Effector memory CD4-positive, alpha-beta T cell (primary cell): ENCODE measurements at places on chromosomes 2 and 18.

GRCh38 chr18:73961804-73962203, 185.8 kb downstream of the FBXO15 start:
- no peak for DNase-seq

GRCh38 chr2:106183101-106183696, 10.9 kb downstream of the UXS1 start:
- no peak for DNase-seq

- no peak for DNase-seq
Observed at GRCh38 chr2:96249654-96250053, 16.1 kb downstream of the TMEM127 start.

GRCh38 chr2:235170016-235170415, 218.2 kb downstream of the SH3BP4 start:
- no peak for DNase-seq

DNA sequence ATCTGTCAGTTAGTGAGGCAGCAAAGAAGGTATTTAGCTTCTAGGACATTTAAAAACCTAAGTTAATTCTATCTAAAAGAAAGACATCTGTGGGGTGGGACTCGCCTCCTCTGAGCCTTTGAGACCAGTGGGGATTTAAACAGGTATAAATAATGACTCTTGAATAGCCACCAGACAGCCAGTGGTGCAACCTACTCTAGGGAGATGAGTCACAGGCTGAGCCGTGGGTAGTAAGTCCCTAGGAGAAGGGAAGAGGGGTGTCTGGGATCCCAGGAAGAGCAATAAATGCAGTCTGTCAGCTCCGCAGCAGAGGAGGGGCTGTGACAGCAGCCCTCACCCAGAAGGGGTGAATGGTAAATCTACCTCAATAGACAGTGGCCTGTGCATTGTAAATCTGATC, 43.1 kb upstream of the GALNT3 start:
- DNase-seq: no peak

GRCh38 chr18:24727685-24728084, 267.2 kb downstream of the HRH4 start:
- no peak for DNase-seq

DNA sequence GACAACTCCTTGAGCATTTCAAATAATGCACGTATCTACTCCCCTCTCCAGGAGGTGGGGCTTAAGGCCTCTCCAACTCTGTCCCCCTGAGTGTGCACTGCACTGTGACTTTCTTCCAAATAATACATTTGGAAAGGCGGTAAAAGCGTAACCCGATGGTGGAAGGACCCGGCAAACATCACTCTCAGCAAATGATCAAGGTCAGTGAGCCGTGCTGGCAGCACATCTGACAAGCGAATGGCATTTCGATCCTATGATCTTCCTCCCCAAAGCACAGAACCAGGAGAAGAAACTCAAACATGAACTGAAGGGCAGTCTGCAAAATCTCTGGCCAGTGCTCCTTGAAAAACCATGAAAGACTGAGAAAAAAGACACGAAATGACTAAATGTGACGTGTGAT, 208.7 kb downstream of the TWIST2 start:
- no peak for DNase-seq

DNA sequence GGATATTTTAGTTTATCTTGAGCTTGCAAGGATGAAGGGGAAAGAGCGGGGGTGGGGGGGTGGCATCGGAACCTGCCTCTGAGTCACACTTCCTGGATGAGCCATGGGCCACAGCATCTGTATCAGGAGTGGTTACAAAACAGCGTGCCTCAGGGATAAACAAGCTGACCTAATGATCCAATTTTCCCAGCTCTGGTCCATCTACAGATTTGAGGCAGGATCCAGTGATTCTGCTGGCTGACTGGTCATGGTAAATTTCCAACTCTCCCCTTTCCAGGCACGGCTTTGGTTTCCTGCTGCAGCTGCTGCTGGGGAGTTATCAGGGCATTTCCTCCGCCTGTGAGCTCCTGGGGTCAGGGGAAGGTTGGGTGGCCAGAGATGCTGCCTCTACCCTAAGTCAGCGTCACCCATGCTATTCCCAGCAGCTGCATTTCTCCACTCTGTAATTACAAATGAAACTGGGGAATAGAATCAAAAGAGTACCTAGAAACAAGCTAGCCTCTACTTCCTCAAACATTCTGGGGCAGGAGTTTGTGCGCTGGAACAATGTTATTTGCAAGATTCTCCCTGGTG, 4.7 kb upstream of the HPCAL1 start:
- peak; percentile 34 for DNase-seq

GRCh38 chr2:70873541-70873940, 37.9 kb upstream of the CD207 start:
- DNase-seq: no peak

DNA sequence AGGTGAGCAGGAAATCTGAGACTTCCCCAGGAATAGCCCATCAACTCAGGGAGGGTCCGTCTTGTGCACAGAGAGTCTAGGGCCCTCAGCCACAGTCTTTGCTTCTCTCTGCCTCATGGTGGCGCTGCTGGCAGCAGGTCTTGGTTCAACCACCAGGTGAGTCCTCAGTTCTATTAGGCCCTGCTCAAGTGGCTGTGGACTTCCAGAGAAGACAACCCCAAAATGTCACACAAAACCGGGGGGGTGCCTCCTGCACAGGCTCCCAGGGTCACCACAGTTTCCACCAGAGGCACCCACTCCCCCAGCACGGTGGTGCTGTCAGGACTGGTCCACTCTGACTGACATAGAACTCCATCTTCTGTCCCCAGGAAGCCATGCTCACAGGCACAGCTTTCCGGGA, 2.4 kb upstream of the CHRNG start:
- DNase-seq: no peak

DNA sequence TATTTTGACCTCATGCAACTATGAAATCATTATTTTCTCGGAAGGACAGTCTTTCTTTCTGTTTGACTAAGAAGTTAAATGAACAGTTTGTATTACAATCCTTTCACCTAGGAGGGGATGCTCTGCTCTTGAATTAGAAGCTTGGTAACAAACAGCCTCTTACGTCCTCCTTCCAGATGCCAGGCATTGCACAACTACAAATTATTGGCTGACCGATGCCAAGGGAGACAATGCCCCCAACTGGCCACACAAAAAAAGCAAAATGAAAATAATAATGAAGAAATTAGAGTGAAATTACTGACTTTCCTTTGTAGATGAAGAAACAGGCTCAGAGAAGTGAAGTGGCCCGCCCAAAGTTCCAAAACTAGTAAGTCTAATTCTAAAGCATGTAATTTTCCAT, 177.9 kb downstream of the CYRIA start:
- DNase-seq: no peak

DNA sequence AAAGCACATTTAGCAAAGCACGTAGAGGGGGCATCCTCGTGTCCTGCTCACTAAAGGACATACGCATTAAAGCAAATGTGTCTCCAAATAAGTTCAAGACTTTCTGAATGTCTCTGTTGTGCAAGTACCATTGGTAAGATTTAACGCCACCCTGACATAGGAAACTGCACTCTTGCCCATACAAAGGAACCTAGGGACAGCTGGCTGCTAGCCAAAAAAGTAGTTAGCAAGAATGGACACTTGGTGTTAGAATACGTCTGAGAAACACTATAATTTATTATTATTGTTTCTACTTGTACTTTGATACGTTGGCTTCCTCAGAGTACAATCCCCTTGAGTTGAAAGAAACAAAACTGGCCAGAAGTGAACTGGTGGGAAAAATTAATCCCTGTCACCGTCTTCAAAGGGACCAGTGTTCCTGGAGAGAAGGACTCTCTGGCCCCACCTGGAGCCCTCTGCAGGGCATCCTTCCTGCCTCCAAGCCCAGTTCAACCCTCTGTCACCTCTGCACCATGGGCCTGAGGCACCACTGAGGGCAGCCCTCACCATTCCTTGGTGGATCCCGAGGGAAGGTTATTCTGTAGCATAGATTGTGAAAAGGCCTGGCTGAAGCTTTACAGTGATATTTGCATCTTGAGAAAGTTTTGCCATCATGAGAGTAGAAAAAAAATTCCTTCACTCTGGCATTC, 51.4 kb upstream of the APCDD1 start:
- DNase-seq: no peak

- DNase-seq: no peak
Observed at GRCh38 chr18:394262-394986, 106.1 kb downstream of the COLEC12 start.

DNA sequence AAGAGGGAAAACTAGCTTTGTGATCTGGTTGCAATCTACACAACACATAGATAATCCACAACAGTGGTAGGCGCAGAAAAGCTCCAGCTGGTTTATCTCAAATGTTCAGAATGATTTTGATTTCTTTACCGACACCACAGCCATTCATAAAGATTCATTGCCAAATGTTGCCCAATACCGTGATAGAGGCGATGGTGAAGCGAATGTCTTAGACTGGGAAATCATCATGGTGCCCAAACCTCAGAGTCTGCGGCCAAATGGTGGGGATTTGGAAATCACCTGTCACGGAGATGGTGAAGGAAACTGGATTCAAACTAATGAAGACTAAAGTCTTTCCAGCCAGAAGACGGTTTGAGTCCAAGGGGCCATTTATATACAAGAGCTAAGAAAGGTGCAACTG, 48.5 kb upstream of the CCDC150 start:
- DNase-seq: no peak

DNA sequence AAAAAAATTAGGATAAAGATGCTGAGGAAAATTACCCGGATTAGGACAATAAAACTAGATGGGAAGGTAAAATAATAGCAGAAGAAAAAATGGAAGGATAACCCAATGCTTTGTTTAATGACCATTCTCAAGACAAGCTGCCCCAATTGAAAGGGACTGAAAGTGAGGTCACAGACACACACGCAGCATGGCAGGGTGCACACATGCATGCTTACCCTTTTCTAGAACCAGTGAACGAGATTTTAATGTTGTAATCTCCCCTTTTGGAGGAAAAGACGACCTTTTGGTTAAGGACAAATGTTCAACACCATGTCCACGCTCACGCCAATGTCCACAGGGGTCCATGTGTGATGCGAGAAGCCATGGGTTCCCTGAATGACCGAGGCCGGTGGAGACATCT, 70.9 kb downstream of the DDX1 start:
- DNase-seq: no peak

GRCh38 chr2:149145314-149146295, 107.1 kb downstream of the LYPD6B start:
- no peak for DNase-seq

DNA sequence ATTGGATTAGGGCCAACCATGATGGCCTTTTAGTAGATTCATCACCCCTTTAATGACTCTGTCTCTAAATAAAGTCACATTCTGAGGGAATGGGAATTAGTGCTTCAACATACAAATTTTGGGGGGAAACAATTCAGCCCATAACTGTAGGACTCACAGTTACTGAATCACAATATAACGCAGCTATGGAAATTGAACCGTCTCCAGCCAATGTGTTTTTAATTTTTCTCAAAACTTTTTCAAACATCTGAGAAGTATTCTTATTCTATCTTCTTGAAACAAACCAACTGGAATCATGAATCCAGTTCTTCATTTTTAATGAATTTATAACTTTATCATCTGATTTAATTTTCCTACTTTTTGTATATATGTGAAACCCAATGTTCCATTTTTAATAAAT, 373.1 kb upstream of the SYT4 start:
- DNase-seq: no peak

- DNase-seq: no peak
Observed at GRCh38 chr2:179622112-179622511, 239.3 kb downstream of the ZNF385B start.

- no peak for DNase-seq
Observed at GRCh38 chr18:32930695-32931301, 158.0 kb upstream of the KLHL14 start.

- no peak for DNase-seq
Observed at GRCh38 chr2:231810905-231811304, 24.7 kb downstream of the COPS7B start.

DNA sequence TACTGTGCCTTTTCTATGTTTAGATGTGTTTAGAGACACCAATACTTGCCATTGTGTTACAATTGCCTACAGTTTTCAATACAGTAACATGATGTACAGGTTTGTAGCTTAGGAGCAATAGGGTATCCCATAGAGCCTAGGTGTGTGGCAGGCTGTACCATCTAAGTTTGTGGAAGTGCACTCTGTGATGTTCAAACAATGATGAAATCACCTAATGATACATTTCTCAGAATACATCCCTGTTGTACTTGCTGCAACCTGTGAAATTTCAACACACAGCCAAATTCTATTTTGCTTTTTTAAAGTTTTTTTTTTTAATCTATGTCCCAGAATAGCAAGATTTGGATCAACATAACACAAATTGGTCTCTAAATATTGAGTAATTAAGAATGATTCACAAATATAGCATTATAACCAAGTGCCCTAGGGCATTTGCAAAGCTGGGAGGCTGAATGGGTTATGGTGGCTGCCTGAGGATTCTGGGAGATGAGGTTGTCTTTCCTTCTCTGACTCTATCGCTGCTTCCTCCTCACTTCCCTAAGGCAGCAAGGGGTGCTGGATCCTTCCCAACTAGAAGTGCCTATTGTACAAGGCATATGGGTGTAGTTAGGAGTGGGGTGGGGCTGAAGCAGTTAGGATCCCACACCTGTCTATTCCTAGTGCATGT, 78.3 kb downstream of the SKA1 start:
- no peak for DNase-seq

- no peak for DNase-seq
Observed at GRCh38 chr2:7697052-7697451, 779.8 kb downstream of the RNF144A start.
